GM13976 (cell line): ENCODE measurements at places on chromosomes 13 and 19.
A peak's percentile ranks its signal among the peaks of the same experiment; 100 is the strongest.

DNA sequence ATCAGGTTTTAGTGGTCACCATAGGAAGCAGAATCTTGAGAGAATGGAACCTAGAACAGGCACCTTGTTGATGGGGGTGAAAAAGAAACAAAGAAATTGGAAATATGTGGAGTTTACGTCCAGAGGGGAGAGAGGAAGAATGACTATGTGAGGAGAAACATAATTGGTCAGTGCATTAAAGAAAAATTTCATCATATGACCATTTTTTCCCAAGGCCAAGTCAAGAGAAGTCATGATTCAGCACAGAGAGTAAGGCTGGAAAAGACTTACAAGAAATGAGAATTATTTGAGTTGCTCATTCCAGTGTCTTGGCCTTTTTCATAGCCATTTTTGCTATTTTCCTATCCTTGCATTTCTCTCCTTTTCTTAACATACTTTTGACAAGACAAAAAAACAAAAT lies 421.7 kb downstream of the EFNB2 start:
- no peak for DNase-seq

- DNase-seq: peak; percentile 100
These were observed 31.9 kb upstream of the FEM1A start for GRCh38 chr19:4759388-4760284.

GRCh38 chr19:39969681-39970424 lies 1.1 kb upstream of the PSMC4 start:
- no peak for DNase-seq

GRCh38 chr13:110449219-110450015 lies 112.1 kb downstream of the RAB20 start:
- no peak for DNase-seq

DNA sequence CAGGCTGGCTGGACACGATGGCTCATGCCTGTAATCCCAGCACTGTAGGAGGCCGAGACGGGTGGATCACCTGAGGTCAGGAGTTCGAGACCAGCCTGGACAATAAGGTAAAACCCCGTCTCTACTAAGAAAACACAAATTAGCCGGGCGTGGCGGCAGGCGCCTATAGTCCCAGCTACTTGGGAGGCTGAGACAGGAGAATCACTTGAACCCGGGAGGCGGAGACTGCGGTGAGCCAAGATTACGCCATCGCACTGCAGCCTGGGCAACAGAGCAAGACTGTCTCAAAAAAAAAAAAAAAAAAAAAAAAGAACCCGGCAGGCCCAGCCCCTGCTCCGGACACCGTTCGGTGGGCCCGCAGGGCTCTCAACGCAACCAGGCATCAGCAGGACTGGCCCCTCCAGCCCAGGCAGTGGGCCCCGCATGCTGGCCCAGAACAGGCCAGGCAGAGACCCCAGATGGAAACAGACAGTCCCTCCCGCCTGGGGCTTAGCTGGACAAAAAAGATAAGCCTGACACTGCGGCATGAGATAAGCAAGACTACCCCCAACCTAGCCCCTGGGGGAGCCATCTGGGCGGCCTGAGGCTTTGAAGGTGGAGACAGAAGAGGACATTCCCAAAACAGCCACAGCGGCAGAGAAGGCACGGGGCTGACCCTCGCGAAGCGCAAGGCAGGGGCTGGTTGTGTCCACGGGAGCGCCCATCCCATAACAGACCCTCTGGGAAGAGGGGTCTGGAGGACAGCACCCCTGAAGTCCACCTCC lies 11.6 kb downstream of the REXO1 start:
- DNase-seq: no peak

DNA sequence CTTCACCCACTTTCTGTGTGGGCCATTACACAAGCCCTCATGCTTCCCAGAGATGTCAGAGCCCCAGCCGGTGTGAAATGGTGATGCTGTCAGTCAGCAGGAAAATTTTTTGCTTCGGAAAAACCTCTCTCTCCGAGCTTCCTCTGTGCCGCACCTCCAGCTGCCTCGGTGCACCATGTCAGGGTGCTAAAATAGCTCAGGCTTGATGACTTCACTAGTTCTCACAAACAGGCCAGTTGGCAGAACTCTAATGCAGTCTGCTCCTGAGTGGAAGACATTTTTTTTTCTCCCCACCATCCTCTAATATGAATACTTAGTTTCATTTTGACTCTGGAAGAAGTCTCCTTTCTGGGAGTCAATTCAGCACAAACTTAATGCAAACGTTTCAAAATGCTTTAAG lies 71.3 kb downstream of the KLF12 start:
- DNase-seq: peak; percentile 44

DNA sequence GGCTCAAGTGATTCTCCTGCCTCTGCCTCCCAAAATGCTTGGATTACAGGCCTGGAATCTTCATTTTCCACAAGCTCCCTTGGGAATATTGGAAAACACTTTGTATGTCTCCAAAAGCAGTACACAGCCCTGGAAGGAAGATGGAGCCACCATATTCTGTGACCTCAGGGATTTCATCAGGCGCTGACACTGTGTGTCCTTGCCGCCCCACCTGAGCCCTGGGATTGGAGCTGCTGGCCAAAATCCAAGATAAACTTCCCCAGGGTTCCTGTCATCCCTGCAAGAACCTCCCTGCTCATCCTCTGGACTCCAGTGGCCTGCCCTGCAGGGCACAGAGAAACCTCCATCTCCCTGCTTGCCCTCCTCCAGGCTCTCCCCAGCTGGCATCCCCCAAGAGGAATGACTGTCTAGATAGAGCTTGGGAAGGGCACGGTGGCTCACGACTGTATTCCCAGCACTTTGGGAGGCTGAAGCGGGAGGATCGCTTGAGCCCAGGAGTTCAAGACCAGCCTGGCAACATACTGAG lies 1.3 kb upstream of the GNG7 start:
- no peak for DNase-seq

- DNase-seq: no peak
These were observed 183.0 kb downstream of the KCTD12 start for GRCh38 chr13:76703216-76703615.

DNA sequence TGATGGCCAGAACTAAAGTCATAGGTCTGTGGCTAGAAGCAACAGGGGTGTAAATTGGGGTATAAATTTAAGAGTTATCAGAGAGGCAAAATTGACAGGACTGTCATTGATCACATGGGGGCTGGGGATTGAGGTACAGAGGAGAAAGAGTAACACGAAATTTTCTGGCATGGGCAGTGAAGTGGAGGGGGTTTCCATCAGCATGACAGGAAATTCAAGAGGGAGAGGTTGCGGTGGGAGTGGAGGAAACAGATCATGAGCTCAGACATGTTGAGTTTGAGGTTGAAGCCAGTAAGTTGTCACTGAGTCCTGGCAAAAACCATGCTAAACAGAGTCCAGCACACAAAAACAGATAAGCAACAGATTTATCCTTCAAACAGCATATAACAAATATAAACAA lies 192.1 kb upstream of the TSC22D1 start:
- DNase-seq: peak; percentile 48

DNA sequence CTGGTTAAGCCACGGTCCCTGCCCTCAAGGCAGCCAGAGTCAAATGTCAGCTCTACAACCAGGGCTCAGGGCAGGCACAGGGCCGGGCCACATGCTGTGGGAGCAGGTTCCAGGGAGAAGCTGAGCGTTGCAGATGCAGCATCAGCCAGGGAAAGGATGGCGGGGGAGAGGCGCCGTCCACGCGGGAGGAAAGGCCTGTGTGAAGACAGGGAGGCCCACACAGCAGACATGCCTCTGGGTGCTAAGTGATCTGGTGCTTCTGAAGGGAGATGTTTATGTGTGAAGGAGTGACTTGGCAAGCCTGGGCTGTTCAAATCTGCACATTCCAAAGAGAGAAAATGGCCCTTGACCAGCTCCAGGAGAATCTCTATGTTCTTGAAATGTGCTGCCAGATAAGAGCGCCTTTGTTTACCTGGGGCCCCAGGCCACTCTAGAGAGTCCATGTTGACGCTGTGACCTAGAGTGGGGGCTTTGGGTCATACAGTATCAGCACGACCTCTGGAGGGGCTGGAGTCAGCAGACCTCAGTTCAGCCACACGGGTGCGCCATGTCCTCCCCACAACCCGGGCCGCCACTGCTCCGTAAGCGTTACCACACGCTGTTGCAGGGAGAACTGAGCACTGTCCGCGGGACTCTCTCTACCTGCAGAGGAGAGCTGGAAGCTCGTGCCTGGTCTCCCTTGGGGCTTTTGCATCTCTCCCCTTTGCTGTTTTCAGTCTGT lies 15.9 kb upstream of the ATF5 start:
- DNase-seq: no peak

DNA sequence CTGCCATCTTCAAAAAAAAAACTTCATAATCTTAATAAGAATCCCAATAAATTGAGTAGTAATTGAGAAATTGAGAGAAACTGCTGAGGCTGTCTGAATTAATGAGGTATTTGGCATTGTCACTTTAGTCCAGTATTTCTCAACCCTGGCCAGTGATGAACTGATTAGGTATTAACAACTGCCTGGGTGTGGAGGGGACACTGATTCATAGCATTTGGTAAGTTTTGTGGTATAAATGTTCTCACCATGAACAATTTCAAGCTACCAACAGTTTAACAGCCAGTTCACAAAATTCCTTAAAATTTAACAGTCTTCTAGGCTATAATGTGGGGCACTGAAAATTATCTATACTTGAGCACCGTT lies 18.3 kb downstream of the GPC6 start:
- no peak for DNase-seq

DNA sequence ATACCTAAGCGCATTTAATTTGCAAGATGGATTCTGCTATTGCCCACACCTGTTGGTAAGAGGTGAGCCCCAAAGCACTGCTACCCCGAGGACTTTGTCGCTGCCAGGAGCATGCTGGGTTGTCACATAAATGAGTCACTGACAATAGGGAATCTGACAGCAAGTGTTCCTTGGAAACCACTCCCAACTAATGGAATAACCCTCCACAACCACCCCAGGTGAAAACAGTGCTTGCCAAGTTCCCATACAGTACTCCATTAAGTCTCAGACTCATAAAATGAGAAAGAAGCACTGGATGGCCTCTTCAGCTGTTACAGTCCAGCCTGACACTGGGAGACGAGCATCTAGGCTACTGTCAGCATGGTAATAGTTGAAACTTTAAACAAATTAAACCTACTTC lies 108.6 kb downstream of the EFNB2 start:
- no peak for DNase-seq

- no peak for DNase-seq
These were observed 30.7 kb upstream of the C13orf46 start for GRCh38 chr13:114004420-114005205.

DNA sequence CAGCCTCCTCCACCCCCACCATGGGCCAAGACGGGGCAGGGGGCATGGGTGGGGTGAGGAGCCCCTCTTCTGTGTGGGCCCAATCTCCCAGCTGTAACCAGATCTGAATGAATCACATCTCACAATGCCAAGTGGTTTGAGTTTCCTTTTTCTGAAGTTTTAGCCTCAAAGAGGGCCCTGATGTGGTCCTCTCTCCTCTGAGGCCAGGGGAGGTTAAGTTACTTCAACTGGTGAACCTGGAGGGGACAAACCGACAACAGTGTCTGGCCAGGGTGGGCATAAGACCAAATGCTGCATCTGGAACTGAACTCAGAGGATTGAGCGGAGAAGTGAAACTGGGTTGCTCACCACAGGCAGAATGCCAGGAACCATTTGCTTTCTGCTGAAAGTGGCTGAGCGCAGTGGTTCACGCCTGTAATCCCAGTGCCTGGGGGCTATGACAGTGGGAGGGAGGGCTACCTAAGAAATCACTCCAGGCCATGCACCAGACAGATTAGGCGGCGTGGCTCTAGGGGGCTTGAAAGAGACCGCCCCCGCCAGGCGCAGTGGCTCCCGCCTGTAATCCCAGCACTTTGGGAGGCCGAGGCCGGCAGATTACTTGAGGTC lies 15.4 kb upstream of the IRGC start:
- no peak for DNase-seq

DNA sequence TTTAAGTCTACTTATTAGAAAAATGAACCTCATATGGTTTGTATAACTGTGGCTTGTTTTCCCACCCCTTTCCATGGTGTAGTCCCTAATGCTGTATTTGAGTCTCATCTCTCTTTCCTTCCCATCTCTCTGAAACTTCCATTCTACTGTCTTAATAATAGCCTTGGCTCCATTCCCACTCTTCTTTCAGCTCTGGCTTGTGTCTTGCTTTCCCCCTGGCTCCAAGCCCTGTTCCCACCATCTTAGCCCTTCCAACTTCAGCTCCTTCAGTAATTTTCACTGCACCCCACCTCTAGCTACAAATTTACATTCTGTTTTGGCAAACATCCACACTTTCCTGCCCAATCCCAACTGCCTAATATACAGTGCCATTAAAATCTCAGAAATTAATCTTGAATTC lies 137.5 kb downstream of the SLITRK6 start:
- DNase-seq: no peak

DNA sequence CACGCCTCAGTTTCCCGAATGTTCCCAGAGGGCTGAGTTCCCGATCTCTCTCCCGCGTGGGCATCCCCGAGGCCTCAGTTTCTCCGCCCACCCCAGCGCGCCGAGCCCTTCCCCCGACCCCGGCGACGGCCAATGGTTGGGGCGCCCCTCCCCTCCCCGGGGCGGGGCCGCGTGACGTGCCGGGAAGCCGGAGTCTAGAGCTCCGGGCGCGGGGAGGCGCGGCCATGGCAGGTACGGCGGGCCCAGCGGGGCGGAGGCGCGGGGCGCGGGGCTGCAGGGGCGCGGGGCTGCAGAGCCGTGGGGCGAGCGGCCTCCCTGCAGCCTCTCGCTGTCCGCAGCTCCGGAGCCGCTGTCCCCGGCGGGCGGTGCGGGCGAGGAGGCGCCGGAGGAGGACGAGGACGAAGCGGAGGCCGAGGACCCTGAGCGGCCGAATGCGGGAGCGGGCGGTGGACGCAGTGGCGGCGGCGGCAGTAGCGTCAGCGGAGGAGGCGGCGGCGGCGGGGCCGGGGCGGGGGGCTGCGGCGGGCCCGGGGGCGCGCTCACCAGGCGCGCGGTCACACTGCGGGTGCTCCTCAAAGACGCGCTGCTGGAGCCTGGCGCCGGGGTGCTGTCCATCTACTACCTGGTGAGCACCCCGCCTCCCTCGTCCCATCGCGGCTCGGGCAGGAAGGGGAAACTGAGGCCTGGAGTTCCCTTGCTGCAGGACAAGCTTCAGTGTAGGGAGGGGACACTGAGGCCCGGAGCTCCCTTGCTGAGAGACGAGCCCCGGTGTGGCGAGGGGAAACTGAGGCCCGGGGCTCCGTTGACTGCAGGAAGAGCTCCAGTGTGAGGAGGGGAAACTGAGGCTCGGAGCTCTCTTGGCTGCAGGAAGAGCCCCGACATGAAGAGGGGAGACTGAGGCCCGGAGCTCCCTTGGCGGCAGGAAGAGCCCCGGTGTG lies at the start of gene MPND:
MPND (plus strand) TSS at position 193 of the 938 bp plus-strand sequence; CDS start at position 225, 32 bp downstream.
- peak; percentile 92 for DNase-seq

GRCh38 chr19:4738734-4739133 lies 15.1 kb upstream of the DPP9 start:
- DNase-seq: no peak

DNA sequence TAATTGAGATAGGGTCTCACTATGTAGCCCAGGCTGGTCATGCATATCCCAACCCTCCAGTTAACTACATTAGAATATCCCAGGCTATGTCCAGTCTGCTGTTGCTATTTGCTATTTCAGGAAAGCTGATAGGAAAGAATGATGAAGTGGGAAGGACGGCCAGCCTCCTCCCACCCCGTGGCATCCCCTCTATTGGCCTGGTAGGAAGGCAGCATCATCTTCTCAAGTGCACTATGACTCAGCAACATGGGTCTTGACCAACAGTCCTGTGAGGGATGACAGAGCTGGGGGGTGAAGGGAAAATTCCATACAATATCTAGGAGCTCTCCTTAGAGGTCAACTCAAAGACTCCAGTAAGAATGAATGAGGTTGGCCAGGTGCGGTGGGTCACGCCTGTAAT lies 48.0 kb upstream of the ABCC4 start:
- DNase-seq: no peak
